ENCODE measurements at places on chromosomes 1 and 21.

DNA sequence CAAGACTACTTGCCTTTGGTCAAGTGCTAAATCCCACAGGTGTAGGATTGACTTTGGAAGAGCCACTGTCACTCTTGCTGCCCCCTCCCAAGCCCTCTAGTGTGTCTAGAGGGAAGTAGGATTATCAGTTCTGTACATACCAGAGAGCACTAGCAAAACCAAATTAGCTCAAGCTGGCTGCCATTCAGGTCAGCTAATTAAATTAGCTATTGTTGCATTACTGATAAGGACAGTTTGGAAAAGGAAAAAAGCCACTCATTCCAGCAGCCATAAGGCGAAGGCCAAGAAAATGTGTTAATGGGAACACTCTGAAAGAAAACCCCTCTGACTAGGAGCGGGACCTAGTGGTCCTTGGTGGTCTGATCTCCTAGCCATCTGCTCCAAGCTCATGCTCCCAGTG lies 321.7 kb downstream of the PBX1 start:
- no peak for DNase-seq

DNA sequence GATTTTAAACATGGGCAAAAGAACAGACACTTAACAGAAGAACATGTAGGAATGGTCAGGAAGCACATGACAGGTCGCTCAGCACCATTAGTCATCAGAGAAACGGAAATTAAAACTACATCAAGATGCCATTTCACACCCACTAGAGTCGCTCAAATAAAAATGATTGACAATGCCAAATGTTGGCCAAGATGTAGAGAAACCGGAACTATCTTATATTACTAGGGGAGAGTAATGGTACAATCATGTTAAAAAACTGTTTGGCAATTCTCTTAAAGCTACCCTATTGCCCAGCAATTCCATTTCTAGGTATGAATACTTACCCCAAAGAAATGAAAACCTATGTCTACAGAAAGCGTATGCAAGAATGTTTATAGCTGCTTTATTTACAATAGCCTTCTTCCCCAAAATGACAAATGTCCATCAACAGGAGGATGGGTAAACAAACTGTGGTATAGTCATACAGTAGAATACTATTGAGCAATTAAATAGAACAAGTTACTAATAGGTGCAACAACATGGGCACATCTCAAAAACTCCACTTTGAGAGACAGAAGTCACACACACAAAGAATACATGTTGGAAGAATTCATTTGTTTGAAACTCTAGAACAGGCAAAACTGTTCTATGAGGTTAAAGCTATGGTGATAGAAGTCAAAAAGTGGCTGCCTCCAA lies 92.8 kb downstream of the ETS2 start:
- DNase-seq, result no peak

DNA sequence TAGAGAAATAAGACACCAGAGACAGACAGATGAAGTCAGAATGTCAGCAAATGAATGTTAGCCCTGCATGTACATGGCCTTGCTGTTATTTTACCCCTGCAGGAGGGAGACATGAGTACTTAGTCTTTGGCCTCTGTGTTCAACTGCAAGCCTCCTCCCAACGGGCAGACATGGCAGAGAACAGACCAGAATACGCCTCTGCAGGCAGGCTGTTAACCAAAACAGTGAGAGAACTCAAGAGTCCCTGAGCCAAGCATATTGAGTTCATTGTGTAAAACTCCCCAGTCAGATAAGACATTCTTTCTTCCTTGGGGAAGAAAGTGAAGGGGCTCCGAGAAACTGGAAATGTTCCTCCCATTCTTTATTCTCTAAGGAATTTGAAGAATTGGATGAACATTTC lies 150.9 kb downstream of the PHTF1 start:
- DNase-seq, result no peak

GRCh38 chr21:15968776-15969310 lies 239.1 kb downstream of the USP25 start:
- no peak for DNase-seq

- no peak for DNase-seq
These were observed 109.8 kb downstream of the MAST2 start for GRCh38 chr1:45913183-45913683.

DNA sequence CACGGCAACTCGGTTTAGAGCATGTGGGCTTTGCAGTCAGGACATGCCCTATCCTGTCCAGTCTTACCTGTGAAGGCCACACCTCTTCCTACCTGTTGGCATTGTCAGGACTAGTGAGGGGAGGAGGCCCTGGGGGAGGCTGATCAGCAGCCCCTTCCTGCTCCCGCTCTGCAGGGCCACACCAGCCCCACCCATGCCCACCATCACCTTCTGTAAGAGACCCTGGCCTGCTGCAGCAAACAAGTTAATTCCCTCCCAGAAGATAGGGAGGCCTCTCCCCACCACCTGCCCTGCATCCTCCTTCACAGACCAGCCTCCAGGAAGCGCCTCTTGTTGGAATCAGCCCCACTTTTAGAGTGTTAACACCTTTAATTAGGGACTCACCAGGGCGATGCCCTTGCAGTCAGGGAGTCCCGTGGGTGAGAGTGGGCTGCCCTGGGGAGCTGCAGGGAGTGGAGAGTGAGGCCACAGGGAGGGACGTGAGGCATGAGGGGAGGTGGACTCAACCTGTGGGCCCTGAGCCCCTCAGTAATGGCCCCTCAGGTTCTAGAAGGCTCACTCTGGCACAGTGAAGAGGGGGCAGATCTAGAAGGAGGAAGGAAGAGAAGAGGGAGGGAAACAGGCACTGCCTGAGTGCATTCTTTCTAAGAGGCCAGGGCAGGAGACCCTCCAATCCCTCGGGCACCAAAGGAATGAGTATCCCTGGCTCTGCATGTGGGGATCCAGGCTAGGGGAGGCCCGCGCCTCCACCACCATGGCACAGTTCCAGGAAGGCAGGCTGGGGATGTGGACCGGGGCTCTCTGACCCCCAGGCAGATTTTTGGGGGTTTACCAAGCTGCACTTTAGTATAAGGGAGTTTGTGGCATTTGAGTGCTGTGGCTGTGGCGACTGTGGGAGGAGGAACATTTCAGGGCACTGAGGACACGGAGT lies 8.2 kb downstream of the UMODL1 start:
- DNase-seq, result no peak

DNA sequence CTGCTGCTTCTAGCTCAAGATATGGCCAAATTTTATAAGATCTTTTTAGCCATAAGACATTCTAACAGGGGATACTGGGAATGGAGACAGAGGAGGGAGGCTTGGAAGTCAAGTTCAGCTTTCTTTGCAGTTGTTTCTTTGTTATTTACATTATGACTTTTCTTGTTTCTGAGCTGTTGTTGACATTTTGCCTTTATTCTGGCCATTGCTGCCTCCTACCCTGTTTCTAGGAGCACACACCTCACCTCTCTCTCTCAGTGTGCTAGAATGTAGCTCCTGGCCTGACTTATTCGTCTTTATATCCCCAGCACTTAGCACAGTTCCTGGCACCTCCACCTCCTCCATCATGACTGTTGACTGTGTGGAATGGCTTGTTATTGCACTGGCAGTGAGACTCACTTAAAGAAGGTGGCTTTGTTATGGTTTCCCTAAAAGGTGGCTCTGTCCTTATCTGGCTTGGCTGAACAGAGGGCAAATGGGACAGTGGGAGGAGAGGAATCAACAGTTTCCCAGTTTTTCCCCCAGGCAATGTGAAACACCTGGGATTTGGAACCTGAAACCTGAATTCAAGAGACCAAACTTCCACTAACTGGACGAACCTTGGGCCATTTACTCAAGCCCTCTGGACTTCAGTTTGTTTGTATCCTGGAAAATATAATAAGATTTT lies 76.1 kb upstream of the PPP2R5A start:
- DNase-seq, result no peak

DNA sequence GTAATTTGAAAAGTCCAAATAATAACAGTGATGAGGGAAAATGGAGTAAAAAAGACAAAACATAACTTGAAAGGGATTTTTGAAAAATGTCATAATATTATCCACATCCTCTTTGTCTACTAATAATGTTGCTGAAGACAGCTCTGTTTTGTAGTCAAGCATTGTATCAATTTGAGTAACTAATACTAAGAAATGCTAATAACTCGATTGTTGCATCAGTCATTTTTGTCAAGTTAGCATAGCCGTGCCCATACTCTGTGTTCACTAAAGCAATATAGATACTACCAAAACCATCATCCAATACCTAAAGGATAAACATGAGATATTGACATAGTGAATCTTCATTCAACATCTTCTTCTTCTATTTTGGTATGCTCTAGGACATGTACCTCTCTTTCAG lies 17.3 kb downstream of the PDC start:
- no peak for DNase-seq

GRCh38 chr1:177686933-177687332 lies 282.9 kb downstream of the SEC16B start:
- no peak for DNase-seq

DNA sequence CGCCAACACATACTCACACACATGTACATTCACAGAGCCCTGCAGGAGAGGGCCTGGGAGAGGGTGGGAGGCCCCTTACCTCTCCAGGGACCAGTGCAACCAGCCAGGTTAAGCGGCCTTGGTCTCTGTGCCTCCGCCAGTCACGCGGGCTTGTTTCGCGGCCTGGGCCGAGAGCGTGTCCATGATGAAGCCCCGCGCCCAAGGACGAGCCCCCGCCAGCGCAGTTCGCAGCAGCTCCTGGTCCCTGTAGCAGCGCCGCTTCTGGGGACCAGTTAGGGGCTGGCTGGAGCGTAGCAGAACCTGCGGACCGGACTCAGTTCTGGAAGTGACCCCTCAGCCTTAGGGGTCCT lies 7.3 kb upstream of the FAM167B start:
- DNase-seq, result no peak

DNA sequence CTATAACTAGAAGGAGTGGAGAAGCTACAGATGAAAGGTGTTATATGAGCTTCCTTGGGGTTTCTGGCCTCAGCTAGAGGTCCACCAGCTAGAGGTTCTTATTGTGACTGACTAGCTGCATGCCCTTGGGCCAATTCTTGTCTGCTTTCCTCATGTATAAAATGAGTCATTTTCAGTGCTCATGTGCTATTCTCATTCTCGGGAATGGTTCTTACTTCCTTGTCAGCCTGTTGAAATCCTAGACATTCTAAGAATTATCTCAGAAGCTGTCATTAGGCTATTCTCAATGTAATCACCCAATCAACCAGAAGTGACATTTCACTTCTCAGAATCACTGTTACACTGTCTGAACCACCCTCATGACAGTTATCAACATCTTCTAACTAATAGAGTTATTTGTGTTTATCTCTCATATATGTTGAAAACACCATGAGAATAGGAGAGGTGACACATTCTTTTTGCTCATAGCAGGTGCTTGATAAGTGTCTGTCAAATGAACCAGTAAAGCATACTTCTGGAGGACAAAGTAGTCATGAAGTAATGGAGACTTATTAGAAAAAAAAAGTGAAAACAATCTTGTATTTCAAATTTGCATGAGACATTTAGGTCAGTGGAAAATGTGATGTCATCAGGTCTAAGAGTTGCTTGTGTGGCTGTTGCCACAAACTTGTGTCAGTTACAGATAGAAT lies 122.8 kb upstream of the IVNS1ABP start:
- no peak for DNase-seq

GRCh38 chr1:205711105-205712048 lies 31.1 kb upstream of the SLC45A3 start:
- DNase-seq, result no peak

Data from stimulated activated CD8-positive, alpha-beta memory T cell treated with anti-CD3 and anti-CD28 coated beads, Interleukin-4, amount 100 ng/mL, for 4 hours (primary cell).